Stimulated activated CD8-positive, alpha-beta memory T cell treated with anti-CD3 and anti-CD28 coated beads, Interleukin-4, amount 100 ng/mL, for 48 hours (primary cell): ENCODE measurements at places on chromosomes 12 and 14.

DNA sequence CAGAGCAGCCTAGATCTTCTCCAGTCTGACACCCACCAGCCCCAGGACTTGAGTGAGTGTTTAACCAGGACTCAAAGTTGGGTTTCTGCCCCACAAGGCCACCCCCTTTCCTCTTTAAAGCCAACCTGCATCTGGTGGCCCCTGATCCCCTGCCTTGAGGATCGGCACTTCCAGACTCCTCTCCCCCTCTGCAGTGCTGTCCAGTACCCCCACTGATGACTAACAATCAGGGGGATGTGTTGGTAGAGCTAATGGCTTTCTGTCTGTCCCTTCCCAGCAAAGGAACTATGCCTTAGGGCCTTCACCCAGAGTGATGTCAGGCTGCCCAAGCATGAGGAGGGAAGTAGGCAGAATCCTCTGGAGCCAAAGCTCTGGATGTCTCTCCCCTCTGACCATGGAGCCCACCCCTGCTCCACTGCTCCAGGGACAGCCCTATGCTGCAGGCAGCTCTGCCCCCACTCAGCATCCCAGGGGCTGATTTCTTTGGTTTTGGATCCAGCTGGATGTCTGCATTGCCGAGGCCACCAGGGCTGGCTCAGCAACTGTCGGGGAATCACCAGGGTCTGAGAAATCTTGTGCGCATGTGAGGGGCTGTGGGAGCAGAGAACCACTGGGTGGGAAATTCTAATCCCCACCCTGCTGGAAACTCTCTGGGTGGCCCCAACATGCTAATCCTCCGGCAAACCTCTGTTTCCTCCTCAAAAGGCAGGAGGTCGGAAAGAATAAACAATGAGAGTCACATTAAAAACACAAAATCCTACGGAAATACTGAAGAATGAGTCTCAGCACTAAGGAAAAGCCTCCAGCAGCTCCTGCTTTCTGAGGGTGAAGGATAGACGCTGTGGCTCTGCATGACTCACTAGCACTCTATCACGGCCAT, 42.9 kb downstream of the DAD1 start:
- peak; percentile 72 for DNase-seq

GRCh38 chr12:42143452-42144157, 1.1 kb downstream of the GXYLT1 start:
- DNase-seq: no peak

GRCh38 chr12:18443768-18444437, 182.6 kb downstream of the PIK3C2G start:
- no peak for DNase-seq

DNA sequence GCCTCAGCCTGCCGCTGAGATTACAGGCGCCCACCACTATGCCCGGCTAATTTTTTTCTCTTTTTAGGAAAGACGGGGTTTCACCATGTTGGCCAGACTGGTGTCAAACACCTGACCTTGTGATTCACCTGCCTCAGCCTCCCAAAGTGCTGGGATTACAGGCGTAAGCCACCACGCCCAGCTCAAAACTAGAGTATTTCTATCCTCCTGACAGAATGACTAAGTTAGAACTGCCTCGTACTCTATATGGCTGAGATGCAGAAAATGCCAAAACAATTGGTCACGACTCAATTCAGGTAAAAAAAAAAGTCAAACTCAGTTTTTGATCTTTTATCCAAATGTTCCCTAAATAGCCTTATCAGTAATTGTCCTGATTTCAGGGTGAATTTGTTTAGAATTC, 11.1 kb downstream of the AKAP5 start:
- DNase-seq: no peak

DNA sequence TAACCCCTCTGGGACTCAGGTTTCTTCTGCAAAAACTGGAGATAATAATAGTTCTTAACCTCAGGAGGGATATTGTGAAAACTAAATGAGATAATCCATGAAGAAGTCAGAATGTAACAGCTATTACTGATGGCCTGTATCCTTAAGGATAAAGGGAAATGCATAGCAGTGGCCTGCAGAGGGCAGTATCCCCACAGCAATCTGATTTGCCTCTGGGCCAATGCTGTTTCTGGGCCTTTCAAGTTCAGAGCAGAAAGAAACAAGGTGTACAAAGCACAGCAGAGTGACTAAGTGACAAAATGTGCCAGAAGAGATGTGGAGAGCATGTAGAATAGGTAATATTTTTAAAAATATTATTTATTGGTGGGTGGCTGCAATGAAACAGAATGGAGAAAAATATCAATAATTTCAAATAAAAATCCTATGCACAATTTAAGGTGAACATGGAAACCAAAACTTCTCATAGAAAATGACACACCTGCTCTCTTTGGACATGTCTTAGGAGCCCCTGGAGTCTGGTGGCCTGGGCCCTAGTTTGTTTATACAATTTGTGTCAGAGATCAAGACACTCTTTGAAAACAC, 90.3 kb downstream of the C12orf75 start:
- DNase-seq: peak; percentile 81

GRCh38 chr12:122584177-122584863, 57.3 kb downstream of the KNTC1 start:
- DNase-seq: no peak

GRCh38 chr12:2679068-2679815, 115.5 kb upstream of the FKBP4 start:
- DNase-seq: peak; percentile 11

GRCh38 chr14:71244341-71244740, 337.1 kb downstream of the PCNX1 start:
- DNase-seq: no peak

DNA sequence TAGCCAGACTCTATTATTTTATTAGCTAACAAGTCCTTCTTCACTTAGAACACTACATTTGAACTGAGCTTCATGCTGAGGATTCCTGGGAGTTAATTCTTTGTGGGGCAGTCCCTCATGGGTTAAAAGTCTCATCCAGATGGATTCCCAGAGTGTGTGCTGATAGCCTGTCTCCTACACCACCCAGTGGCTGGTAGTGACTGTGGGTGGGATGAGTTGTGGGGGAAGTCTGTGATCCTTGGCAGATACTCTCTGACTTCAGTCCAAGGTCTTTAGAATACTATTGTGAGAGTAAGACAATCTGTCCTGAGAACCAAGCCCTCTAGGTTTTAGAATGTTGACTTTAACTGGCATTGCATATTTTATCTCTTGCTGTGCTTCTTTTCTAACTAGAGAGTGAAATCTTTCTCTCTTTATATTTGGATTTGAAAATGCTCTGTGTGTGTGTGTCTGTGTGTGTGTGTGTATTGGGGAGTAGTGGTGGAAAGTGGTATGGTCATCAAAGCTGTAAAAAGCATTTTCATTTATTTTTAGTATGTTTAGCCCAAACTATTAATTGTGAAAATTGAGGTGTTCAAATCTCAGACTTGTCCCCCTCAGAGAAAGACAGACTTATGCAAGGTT, 37.3 kb downstream of the AKAP6 start:
- no peak for DNase-seq

DNA sequence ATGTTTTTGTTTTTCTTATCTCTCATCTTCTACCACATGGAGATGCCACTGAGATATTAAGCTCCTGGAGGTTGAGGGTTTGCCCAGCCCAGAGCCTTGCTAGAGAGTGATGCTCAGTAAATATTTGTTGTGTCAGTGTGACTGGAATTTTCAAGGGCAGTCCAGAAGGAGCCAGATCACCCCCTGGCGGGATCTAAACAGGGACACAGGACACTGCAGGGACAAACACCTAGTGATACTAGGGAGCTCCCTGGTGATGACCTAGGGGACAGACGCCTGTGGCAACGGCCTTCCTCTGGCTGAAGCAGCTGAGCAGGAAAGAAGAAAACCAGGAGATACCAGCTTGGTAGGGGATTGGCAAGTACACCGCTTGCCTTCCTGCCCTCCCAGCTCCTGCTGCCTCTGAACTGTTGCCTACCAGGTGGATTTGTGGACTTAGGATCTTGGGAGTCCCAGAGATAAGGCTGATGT, 714.4 kb upstream of the TBX3 start:
- DNase-seq: no peak

- DNase-seq: no peak
Measured at GRCh38 chr14:70004791-70005190, 125.6 kb downstream of the SMOC1 start.

- no peak for DNase-seq
Measured at GRCh38 chr12:47752552-47752951, 6.1 kb downstream of the RAPGEF3 start.

DNA sequence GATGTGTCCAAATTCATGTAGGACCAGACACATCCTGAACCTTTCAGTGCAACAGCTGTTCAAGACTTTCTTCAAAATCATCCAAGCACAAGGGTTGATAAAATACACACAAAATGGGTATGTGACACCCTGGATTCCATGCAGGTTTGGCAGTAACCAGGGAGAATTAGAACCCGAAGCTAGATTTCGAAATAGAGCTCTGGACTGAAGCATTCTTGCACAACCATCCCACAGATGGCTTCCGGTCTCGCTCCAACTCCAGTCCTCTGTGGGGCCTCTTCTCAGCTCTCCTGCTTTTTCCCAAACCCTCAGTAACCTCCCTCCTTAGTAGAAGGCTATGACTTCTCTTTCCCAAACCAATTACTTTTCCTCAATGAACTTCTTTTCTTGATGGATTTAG, 171.3 kb downstream of the TTC7B start:
- DNase-seq: no peak

DNA sequence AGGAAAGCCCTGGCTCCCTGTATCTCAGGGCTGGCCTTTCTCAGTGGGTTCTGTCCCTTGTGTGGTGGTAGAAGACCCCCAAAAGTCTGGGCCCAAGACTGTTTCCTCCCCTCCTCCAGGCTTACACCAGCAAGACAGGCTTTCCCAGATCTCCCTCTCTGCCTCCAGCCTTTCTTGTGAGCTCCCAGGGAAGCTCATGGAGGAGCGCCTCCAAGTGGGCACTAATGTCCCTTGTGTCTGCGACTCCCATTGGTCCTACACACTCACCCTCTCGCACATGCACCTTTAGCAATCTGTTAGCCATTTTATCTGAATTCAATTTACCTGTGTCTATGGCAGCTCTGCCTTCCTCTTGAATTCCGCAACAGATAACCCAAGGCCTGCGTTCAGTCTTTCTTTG, 251.1 kb upstream of the CAND1 start:
- DNase-seq: no peak

DNA sequence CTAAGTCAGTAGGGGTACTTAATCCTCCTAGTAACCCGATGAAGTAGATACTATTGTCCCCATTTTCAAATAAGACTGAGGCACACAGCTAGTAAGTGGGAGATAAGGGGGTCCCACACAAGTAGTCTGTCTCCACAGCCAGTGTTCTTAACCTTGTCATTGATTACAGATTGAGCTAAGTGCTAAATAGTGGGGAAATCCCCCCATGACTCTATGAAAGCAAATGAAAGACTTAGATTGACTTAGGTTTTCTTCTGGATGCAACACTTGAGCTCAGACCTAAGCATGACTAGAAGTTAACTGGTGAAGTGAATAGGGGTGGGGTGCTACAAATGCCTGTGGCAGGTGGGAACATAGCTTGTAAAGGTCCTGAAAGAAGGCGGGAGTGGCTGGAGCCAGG, 73.8 kb downstream of the SYNE2 start:
- no peak for DNase-seq

DNA sequence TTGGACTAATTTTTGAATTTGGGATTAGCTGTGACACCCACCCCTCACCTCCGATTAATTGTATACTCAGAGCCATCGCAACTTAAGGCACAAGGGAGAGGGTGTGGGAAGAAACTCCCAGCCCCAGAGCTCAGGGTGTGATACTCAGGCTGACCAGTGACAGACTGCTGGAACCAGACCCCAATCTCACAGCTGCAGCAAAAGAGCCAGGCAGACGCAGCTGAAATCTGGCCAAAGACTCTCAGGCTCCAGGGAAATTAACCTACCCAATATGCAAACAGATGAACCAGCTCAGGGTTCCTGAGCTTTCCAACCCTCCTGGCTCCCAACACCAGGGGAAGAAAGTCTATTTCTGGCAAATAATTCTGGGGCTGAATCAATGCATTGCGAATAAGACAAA, 30.5 kb downstream of the ANAPC7 start:
- no peak for DNase-seq

DNA sequence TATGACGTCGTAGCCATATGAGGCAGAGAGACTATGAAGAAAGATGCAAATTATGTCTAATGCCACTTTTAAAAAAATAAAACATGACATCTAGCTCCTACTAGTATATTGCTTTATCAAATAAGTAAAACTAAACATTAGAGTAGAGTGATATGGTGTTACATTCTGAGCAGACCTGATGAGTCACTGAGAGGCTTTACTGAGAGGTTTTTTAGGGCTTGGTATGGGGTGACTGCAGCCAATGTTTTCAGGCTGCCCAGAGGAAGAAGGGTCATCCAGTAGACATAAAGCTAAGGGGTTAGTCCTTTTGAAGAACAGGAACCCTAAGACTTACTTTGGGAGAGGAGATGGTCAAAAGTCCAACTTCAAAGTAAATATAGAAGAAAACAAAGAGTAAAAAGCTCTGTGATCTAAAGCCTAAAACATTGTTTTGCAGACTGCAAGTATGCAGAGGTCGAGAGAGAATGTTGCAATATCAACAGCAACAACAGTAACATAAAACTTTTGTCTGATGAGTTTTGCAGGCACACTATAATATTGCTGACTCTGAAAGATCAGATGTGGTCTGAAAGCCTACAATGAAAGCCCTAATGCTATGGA, 774.7 kb downstream of the TMTC2 start:
- no peak for DNase-seq

DNA sequence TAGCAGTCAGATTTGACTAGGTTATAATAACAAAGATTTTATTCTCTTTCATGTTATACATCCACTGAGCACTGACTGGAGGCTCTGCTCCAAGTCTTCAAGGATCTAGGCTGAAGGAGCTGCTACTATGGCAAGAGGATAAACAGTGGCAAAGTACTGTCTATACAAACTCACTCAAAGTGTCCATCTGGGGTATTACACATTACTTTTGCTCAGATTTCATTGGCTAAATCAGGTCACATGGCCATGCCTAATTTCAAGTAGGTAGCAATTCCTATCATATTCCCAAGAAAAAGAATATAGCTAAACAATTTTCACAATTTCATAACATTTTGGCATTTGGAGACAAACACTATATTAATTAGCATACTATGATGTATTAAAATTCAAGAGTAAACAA, 40.9 kb downstream of the CDK17 start:
- DNase-seq: no peak

DNA sequence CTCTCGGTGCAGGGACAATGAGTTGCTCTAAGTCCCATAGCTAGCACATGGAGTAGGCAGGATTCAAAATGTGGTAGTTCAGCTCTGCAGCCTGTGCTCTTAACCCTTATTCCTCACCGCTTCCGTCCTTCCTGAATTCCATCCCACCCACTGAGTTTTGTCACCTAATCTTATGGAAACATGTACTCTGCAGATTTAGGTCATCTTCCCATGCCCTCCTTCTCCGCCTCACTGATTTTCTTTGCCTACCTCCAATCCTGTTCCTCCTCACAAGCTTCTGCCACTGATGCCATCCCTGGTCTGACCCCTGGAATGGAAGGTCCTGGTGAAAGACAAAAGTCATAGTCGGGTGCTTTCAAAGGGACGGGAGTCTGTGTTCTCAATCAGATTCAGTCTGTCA, 46.5 kb upstream of the ABCC9 start:
- no peak for DNase-seq

- DNase-seq: peak; percentile 63
Measured at GRCh38 chr14:104341532-104342434, 203.4 kb downstream of the KIF26A start.
